ENCODE measurements at places on chromosomes 1 and 21.
A peak's percentile ranks its signal among the peaks of the same experiment; 100 is the strongest.

DNA sequence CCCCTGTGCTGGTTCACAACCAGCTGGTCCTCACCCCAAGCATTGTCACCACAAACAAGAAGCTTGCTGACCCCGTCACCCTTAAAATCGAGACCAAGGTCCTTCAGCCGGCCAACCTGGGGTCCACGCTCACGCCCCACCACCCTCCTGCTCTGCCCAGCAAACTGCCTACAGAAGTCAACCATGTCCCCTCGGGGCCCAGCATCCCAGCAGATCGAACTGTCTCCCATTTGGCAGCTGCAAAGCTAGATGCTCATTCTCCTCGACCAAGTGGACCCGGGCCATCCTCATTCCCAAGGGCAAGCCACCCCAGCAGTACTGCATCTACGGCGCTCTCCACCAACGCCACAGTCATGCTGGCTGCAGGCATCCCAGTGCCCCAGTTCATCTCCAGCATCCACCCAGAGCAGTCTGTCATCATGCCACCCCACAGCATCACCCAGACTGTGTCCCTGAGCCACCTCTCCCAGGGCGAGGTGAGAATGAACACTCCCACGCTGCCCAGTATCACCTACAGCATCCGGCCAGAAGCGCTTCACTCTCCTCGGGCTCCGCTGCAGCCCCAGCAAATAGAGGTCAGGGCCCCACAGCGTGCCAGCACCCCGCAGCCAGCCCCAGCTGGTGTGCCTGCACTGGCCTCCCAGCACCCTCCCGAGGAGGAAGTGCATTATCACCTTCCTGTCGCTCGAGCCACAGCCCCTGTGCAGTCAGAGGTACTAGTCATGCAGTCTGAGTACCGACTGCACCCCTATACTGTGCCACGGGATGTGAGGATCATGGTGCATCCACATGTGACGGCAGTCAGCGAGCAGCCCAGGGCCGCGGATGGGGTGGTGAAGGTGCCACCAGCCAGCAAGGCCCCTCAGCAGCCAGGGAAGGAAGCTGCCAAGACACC, 40.6 kb downstream of the ZBTB17 start:
- DNase-seq: no peak

DNA sequence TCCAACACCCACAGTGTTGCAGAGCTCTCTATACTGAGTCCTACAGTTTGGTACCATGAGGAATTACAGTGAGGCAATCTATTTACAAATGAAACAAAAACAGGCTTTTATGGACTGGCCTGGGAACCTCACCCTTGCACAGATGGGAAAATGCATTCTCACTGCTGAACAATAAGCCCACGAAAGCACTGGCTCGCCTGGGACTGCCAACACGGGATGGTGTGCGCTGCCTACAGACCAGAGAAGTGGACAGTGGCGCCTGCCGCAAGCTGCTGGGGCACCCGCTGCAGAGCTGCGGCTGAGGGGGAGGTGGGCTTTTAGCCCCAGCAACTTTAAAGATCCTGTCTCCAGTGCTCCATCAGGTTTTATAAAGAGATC, 28.5 kb upstream of the ABCG1 start:
- DNase-seq: no peak

GRCh38 chr1:248813546-248813945, 12.2 kb downstream of the SH3BP5L start:
- DNase-seq: no peak

GRCh38 chr21:45523411-45524101, 18.7 kb downstream of the SLC19A1 start:
- DNase-seq: no peak

- no peak for DNase-seq
Observed at GRCh38 chr1:215133532-215133931, 51.0 kb downstream of the KCNK2 start.

- no peak for DNase-seq
Observed at GRCh38 chr1:245987219-245987545, 519.9 kb downstream of the SMYD3 start.

- DNase-seq: no peak
Observed at GRCh38 chr1:47508702-47509431, 71.0 kb downstream of the FOXD2 start.

DNA sequence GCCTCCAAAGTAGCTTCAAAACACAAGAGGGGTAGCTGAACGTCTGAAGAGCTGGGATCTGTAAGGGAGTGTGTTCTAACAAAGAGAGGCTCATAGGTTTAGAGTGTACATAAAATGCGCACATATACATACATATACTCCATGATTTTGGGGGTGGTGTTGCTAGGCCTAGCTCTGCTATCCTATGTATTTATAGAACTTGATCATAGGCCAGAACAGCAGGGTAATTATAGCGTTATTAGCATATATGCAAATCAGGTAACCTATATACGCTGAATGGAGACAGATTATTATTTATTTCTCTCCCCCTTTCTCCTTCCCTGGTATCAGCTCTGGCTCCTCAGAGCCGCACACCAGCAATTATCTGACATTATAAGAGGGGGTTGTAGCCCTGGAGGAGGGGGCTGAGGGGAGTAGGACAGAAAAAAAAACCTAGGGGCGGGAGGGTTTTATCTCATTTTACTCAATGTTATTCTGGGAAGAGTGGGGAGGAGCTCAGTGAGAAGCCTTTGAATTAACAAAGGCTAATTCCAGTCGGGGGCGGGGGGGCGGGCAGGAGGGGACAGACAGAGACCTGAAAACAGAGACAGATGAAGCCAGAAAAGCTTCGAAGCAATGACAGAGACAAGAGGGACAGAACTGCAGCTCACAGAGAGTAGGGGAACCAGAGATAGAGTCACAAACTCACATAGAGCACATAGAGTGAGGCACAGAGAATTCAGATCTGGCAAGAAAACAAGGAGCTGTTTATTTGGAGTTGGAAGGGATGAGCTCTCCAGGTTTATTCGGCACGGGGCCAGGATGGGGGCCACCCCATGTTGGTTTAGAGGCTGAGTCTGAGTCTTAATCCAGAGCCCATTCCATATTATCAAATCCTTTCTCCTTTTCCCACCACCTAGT, 63.0 kb downstream of the RHBG start:
- DNase-seq: no peak

- no peak for DNase-seq
Observed at GRCh38 chr1:89908672-89909436, 86.1 kb upstream of the ZNF326 start.

- no peak for DNase-seq
Observed at GRCh38 chr1:26705788-26706311, 10.0 kb downstream of the ARID1A start.

DNA sequence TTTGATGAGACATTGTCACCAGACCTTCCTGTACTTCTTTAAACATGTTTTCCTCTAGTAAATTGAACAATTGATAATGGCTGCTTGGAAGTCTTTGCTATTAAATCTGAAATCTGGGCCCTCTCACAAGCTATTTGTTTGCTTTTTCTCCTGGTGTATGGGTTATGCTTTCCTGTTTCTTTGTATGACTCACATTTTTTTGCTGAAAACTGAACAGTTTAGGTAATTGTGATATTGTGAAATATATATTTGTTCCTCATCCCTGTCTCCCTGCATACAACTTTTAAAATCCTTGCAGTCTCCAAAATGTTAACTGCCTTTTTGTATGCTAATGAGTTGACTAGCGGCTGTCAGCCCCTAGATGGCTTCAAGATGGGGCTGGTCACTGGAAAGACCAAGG, 61.6 kb downstream of the MAP3K21 start:
- no peak for DNase-seq

DNA sequence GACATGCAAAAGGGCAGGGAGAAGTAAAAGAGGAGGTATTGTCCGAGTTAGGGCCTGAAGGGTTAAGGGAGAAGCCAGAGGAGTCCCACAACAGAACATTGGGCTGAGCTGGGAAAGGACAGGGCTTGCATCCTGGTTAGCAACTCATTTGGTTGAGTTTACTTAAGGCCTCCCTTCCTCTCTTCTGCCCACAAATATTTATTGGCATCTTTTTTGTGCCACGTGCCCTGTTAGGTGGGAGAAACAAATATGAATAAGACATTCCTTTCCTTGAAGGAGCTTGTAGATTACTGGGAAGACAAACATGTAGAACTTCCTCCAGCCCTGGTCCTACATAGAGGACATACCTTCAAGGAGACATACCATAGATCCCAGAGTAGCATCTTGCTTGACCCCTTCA, 53.0 kb upstream of the PRELP start:
- no peak for DNase-seq

DNA sequence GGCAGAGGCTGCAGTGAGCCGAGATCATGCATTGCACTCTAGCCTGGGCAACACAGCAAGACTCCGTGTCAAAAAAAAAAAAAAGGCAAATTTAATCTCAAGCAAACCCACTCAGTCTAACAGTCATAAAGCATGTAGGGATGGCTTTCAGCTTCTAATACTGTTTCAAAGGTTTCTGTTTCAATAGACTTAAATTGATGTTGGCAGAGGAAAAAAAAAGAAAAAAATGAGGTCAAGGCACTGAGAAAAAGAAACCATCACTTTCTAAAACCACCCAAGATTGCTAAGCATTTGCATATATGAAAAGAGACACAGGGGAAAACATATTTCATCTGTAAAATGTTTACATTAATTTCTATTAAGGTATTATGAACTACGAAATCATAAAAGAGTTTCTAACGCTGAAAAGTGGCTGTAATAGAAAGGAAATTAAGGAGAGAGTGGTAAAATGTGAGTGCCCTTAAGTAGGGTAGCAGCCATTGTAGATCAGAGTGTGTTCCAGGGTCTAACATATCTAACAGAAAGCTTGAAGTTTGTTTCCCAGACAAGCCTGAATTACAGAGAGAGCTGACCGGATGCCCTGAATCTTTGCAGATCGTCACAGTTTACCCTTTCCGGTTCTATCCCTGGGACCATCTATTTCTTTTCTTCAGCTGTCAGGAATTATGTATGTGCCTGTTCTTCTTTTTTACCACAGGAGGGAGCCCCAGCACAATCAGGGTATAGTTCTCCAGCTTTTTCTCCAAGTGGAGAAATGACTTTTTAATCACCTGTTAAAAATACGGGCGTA, 70.0 kb downstream of the PLD5 start:
- DNase-seq: peak; percentile 26

GRCh38 chr1:202547215-202547614, 163.0 kb downstream of the SYT2 start:
- DNase-seq: no peak

DNA sequence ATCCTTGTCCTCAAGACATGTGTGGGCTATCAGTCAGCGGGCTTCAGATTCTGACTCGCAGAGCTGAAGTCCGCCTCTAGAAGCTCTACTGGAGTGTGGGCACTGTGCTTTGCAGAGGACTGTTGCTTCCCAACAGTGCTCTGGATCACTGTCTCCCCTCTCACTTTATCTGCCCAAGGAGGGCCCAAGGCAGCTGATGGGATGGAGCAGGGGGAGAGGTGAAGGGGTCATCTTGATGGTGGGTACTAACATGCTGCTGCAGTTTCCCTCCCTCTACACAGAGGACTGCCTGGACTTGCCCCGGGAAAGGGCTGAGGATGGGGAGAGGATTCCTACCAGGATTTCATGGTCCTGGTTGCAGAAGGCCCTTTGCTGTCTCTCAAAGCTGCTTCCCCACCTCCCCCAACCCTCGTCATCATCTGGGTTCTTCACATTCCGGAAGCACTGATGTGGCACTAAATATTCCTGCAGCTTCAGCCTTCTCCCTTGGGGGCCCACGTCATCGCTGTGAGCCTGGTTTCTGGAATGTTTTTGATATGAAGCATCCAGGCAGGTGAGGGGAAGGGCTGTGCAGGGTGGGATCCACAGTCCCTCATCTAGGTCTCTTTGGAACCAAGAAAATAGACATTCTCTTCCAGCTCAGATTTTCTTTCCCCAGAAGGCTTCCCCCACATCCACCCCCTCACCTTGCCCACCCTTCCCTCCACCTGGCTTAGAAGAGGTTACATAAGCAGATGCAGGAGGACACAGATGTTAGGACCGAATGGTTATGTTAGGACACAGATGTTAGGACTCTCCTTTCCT, 23.2 kb downstream of the NUAK2 start:
- peak; percentile 84 for DNase-seq

GRCh38 chr1:165467706-165468105, 22.8 kb upstream of the RXRG start:
- DNase-seq: no peak

GRCh38 chr21:37568415-37568814, 201.8 kb downstream of the DYRK1A start:
- DNase-seq: no peak

- peak; percentile 88 for DNase-seq
Observed at GRCh38 chr1:205273551-205273982, 45.8 kb downstream of the TMCC2 start.

DNA sequence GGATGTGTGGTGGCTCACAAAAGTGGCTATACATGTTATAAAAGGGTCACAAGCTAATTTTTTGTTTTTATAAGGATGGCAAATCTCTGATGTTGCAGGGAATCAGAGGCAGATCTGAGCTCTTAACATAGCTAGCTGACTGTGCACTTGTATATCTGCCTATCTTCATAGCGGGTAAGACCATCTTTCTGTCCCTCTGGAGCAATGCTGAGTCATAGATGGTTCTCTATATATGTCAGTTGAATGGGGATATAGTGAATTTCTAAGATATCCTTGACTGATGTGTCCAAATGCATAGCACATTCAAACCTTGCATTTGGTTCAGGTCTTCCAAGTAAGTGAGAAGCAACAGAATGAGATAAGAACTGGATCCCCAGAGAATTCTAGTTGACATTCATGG, 272.6 kb upstream of the PROX1 start:
- no peak for DNase-seq

GRCh38 chr21:43930848-43931375, 65.9 kb downstream of the AGPAT3 start:
- no peak for DNase-seq

DNA sequence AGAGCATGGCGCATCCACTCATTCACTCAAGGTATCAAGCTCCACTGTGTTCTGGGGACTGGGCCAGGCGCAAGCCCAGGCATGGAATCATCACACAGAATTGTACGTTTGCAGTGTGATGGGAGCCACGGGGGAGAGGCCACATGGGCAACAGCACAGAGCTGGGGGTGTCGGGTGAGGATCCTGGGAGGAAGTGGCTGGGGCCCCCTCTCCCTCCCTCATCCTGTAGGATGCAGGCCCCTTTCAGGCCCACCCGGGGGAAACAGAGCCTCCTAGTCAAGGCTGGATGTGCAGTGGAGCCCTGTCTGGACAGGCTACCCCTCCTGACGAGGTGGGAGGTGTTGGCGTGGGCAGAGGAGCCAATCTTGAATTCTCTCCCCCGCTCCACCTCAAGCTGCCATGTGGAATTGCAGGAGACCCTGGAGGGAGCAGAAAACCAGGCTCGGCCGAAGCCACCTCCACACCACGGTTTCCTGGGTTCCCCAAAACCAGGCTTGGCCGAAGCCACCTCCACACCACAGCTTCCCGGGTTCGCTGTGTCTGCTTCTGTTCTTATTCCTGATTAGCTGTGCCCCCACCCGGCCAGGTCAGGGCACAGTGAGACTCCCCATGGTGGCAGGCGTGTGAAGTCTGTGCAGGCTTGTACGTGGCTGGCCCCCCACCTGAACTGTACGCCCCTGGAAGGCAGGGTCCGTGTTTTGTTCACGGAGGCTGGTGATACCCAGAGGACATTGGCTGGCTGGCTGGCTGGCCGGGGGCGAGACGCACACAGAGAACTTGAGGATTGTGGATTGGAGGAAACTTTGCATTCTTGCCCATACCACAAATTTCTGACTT, 4.2 kb upstream of the C1orf174 start:
- no peak for DNase-seq

- no peak for DNase-seq
Observed at GRCh38 chr1:31802190-31803150, 13.4 kb downstream of the SPOCD1 start.

Measured in Caco-2 (cell line).